ENCODE measurements at places on chromosomes 1 and 21.

GRCh38 chr1:115189814-115190539 is 100.7 kb upstream of the TSPAN2 start:
- no peak for DNase-seq

- no peak for DNase-seq
These were observed 41.3 kb downstream of the CYP2J2 start for GRCh38 chr1:59885160-59885832.

DNA sequence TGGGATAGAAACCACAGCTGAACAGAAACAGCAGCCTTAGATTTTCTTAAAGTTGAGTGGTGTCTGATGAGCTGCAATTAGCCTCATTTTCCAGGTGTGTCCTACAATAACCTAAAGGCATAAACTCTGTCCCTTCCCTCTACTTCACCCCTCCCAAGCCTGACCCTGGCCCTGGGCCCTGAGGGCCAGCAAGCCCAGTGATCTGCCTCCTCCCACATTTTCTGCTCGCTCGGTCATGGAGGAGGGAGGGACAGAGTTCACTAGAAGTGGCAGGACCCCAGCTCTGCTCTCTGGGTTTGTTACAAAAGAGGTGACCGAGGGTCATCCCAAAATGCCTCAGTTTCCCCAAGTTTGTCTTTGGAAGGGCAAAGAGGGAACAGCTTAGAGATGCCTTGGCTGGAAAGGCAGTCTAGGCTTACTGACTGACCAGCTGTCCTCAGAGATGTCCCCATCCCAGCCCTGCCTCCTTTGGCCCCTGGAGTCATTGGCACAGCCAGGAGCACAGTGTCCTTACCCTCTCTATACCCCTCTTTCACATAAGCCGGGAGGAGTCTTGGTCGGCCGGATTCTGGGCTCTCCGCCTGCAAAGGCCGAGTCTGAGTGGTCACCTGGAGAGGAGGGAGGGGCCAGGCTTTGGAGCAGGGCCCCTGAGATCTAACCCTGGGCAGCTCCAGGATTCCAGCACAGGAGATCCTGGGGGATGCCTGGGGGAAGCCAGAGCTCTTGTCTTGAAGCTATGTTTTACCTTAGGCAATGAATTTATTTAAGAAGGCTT is 172.7 kb downstream of the PTPRU start:
- DNase-seq, result no peak

DNA sequence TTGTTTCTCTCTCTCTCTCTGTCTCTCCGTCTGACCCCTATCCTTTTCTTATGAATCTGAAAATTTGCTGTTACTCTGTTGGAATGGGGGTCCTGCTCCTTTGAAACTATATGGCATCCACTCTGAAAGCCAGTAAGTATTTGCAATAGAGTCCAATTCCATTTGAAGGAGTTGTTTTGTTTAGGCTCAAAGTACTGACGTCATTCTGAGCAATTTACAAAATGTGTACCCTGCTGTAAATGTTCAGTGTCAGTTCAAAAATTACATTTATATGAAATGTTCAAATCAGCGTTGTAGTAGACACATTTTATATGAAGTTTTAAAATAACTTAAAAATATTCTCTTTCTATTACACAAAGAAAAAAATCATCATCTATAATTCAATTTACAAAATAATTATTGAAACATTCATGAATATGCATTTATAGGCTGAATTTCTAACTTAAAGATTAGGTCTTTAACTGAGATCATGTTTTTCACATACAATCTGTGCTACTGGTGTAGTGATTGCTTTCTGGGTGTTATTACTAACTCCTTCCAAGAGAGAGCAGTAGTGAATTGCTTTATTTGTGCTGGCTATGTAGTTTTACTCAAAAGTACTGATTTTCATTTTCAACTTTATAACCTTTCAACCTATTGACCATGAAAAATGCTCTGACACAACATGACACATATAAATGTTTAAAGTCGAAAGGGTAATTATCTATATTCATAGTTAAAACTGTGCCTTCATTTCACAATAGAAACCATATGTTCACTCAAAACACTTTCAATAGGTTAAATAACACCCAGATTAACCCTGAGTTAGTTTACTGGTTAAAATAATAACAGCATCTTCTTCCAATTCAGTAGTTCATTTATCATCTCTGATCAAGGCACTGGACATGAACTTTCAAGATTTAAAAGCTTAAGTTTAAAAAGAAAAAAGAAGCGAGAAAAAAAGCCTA is 253.1 kb upstream of the ADGRL4 start:
- no peak for DNase-seq

DNA sequence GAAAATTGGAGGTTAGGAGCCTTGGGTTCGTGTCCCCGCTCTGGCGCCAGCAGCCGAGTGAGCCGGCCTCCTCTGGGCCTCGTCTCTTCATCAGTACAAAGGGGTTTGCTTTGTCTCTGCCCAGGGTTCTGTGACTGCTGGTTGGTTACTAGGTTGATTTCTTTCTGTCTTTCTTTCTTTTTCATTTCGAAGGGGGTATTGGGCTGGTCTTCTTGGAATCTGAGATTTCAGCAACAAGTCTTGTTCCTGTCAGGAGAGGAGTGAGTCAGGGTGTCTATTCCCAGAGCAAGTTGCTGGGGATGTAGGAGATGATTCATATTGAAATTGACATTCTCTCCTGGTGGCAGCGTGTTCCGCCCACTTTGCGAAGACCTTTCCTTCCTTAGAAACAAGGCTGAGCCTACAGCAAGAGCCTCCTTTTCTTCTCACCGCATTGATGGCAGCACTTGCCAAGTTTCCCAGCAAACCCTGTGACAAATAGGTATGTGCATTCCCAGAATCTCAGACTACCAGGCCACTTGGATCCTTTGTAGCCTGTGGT is 79.2 kb downstream of the MAN1C1 start:
- DNase-seq, result no peak

- no peak for DNase-seq
These were observed 95.9 kb upstream of the SGIP1 start for GRCh38 chr1:66438062-66438461.

DNA sequence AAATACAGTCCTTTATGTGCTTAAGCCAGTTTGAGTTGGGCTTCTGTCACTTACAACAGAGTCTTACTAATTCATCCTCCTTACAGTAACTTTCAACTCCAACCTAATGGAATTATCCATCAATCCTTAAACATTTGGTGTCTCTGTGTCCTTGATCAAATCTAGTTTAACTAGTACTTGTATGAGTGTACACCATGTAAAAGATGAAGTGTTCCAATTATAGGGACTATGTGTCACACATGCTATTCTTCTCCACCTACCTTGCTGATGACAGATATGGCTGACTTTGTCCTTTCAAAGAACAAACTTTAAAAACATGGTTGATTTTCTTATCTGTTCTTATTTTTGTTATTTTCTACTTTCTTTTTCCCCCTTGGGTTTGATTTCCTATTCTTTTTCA is 60.4 kb upstream of the NBPF3 start:
- DNase-seq, result no peak

DNA sequence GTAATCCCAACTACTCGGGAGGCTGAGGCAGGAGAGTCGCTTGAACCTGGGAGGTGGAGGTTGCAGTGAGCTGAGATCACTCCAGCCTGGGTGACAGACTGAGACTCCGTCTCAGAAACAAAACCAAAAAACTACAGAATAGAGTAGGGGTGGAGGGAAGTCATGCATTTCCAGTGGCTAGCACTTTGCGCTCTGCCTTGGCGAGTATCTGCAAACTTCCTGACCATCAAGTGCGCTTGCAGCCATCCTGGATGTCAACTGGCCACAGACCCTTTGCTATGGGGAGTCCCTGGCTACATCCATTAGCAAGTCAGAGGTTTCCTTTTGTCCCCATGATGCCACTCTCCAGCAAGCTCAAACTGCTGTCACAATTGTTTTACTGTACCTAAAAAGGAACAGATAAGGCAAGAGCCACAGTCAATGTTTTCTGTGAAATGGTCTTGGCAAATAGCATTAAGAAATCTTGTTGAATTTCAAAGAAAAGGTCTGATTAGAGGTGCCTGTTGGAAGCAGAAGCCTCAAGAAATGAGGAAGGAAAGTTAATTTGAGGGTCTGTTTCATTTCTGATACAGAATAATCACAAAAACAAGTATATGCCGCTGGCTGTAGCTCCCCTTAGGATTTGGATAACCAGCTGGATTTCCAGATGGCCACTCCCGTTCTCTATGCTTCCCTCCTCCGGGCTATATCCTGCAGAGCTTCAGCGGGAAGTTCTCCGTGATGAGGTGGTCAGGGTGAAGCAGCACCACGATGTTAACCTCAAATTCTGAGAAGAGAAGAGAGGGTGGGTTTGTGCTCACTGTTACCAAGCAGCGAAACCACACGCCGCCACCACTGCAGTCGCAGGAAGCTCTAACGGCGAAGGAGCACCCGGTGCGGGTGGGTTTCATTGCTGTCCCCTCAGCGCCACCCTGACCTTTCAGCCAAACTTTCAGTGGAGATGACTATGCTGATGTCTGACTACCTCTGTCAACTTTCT is 42.0 kb downstream of the VPS26C start:
- DNase-seq, result peak; percentile 21

DNA sequence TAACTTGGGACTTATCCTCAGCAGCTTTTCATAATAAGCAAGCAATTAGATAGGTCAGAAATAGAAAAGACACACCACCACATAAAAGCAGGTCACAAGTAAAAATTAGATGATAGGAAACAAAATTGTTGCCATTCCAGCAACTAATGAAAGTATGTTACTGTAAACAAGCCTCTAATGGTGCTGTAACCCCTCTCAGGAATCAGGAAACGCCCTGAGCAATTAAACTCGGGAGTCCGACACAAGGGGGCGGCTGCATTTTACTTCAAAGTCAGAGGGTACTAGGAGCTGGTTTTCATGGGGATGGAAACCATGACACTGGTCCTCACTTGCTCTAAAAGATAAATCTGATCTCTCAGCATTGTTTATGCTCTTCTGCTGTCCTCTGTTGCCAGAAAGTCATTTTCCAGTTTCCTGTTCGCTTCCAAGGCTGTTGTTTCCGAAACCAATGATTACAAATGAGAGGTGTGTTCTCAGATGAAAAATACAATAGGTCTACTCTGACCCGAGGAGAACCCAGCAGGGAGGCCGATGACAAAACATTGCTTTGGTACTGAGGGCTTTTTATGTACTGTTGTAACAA is 93.4 kb downstream of the TGFBR3 start:
- no peak for DNase-seq

Data from activated CD4-positive, alpha-beta T cell treated with anti-CD3 and anti-CD28 coated beads for 4 hours (primary cell).